ENCODE measurements at places on chromosomes 5 and 9. TPM values are rescaled to one million over a fixed set of nuclear protein-coding genes. Genes with fewer than 3 reads are reported as not detected.

DNA sequence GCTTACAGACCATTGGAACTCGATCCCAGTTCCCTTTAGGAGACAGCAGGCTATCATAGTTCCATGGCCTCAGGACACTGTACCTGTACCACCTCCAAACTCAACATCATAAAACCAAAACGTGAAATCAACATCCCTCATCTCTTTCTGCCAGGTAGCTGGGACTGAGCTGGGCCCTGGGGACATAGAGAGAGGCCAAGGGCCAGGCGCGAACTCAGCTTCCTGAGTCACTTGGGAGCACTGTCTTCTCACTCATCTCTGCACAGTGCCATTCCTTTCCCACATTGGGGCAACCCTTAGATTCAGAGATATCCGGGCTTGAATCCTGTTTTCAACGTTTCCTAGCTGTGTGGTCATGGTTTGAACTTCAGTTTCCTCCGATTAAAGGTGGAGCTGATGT lies 12.2 kb downstream of the DAB2IP start:
- H3K27ac ChIP-seq: no peak overlapping the region
- no peak overlapping the region for H3K4me3 ChIP-seq
- peaks cover 22% of the 10 kb centered on the region for H3K27me3 ChIP-seq
- DNase-seq: no peak

DNA sequence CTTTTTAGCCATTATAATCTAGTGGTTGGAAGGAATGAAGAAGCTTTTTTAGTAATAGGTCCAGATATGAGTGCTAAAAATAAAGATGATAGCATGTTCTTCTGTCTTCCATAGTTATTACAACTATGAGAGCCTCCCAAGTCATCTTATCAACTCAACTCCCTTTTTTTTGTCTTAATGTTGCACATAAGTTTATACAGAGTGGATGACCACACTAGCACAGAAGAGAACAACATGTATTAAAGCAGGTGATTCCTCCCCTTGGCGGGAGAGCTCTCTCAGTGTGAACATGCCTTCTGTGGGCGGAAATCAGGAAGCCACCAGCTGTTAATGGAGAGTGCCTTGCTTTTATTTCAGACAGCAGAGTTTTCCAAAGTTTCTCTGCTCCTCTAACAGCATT lies 40.1 kb upstream of the STX17 start:
- peaks cover 15% of the 10 kb centered on the region for H3K36me3 ChIP-seq
- H3K27me3 ChIP-seq: no peaks in the 10 kb centered on the region
- peaks cover 15% of the 10 kb centered on the region for H3K4me1 ChIP-seq
- no peak overlapping the region for H3K4me3 ChIP-seq
- no peak for DNase-seq

Gene NTRK2
- 1.8 TPM for total RNA-seq

- no peaks in the 10 kb centered on the region for H3K36me3 ChIP-seq
- H3K4me3 ChIP-seq: no peak overlapping the region
- H3K4me1 ChIP-seq: no peaks in the 10 kb centered on the region
Observed at GRCh38 chr9:6305954-6306563, 22.1 kb upstream of the TPD52L3 start.

GRCh38 chr5:176679365-176680225 lies 32.3 kb downstream of the TSPAN17 start:
- no peak overlapping the region for H3K27ac ChIP-seq
- DNase-seq: no peak
- H3K4me3 ChIP-seq: no peak overlapping the region
- H3K36me3 ChIP-seq: no peaks in the 10 kb centered on the region
- no peaks in the 10 kb centered on the region for H3K4me1 ChIP-seq

DNA sequence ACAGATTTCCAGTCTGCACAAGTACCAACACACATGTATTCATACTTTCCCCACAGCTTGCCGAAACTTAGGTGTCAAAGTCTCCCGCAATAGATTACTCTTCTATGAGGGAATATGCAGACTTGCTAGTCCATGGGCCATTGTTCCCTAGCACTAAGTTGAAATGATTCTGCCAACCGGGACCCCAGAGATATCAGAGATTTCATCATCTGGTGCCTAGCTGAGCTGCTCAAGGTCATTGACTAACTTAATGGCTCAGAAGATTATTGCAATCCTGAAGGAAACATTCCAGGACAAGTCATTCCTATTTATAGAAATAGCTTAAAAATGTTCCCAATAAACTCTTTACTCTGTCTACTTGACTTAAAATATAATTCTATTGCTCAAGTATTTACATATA lies 202.6 kb downstream of the PIK3R1 start:
- DNase-seq: no peak
- H3K4me1 ChIP-seq: peaks cover 22% of the 10 kb centered on the region

- H3K36me3 ChIP-seq: no peaks in the 10 kb centered on the region
- peak; percentile 71 for DNase-seq
- no peaks in the 10 kb centered on the region for H3K27me3 ChIP-seq
- no peak overlapping the region for H3K4me3 ChIP-seq
- H3K27ac ChIP-seq: no peak overlapping the region
Observed at GRCh38 chr9:83596899-83597504, 25.9 kb upstream of the IDNK start.

DNA sequence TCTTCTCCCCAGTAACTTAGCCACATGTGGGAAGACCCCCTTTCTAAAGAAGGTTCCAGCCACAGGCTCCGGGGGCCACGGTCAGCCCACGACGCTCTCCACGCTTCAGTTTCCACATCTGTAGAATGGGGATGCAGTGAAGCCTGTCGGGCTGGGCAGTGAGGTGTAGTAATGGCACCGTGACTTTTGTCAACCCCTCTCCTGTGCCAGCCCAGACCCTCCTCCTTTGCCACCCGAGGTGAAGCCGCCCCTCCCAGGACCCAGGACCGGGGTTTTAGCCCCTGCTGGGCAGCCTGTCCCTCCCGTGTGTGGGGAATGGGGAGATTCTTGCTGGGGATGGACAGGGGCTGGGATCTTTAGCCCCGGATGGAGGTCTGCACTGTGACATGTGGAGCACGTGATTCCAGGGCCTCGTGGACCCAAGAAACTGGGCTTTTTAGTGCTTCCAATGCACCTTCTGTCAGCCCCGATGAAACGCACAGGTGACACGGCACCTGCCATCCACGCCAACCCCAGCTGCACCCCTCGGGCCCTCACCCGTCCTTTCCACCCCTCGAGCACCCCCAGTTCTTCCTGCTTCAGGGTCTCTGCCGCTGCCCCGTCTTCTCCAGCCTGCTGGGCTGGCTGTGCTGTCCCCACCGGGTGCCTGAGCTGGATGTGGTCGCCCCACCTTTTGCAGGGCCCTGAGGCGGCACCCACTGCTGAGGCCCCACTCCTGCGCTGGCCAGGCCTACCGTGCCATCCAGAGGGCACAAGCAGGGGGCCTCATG lies 13.4 kb upstream of the RNU6ATAC start:
- no peak overlapping the region for H3K4me3 ChIP-seq
- H3K36me3 ChIP-seq: no peaks in the 10 kb centered on the region
- peaks cover 16% of the 10 kb centered on the region for H3K4me1 ChIP-seq
- no peak overlapping the region for H3K27ac ChIP-seq
- no peaks in the 10 kb centered on the region for H3K27me3 ChIP-seq

DNA sequence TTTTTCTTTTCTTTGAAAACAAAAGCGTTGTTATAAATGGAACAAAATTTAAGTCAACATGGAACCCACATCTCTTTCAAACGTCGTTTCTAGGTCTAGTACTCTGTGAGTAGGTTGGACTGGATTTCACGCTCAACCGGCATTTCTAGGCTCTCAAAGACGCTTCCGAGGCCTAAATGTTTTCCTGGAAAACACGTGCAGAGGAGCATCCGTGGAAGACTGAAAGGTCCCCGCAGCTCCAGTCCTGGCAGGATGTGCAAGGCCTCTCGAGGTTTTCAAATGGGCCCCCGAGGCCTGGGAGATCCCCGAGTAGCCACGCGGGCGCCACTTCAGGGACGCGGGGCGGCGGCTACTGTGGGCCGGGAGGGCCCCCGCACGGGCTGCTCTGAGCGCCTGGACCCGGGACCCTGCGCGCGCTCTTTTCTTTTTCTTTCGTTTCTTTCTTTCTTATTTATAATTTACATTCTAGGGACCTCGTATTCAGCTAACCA lies 4.2 kb upstream of the IRX2 start:
- H3K36me3 ChIP-seq: no peaks in the 10 kb centered on the region
- no peak overlapping the region for H3K27ac ChIP-seq
- peak overlapping the region; percentile 32 for H3K4me3 ChIP-seq
- H3K4me1 ChIP-seq: peaks cover 20% of the 10 kb centered on the region

Gene RORB
- 0.05 TPM for total RNA-seq

- DNase-seq: no peak
- H3K36me3 ChIP-seq: no peaks in the 10 kb centered on the region
- H3K4me3 ChIP-seq: no peak overlapping the region
- H3K27ac ChIP-seq: no peak overlapping the region
Observed at GRCh38 chr5:134445856-134446818, 34.5 kb upstream of the CDKN2AIPNL start.

- no peak overlapping the region for H3K27ac ChIP-seq
- no peak for DNase-seq
- no peaks in the 10 kb centered on the region for H3K36me3 ChIP-seq
- no peak overlapping the region for H3K4me3 ChIP-seq
Observed at GRCh38 chr5:170408877-170409660, 19.9 kb upstream of the KCNMB1 start.

Data from activated CD4-positive, alpha-beta T cell treated with anti-CD3 and anti-CD28 coated beads for 36 hours (primary cell).